ENCODE measurements at places on chromosomes 4 and X.
A peak's percentile ranks its signal among the peaks of the same experiment; 100 is the strongest.

DNA sequence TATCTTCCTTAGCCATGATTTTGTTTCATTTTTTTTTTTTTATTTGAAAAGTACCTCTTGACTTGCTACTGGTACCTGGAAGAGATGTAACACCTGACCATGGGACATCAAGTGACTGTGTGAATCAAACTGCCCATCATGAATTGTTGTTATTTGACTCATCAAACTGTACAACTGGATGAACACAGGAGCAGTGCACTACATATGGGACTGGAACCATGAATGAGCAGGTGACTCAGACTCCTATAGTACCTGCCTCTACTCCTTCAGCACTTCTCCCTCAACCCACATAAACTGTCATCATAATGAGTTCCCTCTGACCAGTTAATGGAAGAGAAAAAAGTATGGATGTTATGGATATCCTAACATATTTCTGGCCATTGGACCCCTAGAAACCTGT lies 15.9 kb upstream of the UBE2D3 start:
- no peak for DNase-seq

GRCh38 chr4:6449746-6450369 lies 22.6 kb downstream of the PPP2R2C start:
- DNase-seq: no peak

DNA sequence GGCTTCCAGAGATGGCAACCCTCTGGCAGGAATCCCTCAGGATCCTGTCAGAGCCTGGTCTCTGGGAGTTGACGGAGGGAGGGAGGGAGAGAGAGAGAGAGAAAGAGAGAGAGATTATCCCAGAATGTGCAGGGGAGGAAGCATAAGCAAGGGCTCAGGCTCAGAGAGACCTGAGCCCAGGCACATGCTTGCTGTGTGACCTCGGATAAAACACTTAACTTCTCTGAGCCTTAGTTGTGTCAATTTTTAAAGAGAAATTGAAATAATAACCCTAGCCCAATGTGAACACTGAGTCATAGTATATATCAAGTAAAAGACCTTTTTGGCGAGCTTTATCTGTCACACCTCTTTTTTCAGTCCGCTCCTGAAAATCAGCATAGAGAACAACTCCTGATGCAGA lies 473 bp upstream of the USP51 start:
- no peak for DNase-seq

DNA sequence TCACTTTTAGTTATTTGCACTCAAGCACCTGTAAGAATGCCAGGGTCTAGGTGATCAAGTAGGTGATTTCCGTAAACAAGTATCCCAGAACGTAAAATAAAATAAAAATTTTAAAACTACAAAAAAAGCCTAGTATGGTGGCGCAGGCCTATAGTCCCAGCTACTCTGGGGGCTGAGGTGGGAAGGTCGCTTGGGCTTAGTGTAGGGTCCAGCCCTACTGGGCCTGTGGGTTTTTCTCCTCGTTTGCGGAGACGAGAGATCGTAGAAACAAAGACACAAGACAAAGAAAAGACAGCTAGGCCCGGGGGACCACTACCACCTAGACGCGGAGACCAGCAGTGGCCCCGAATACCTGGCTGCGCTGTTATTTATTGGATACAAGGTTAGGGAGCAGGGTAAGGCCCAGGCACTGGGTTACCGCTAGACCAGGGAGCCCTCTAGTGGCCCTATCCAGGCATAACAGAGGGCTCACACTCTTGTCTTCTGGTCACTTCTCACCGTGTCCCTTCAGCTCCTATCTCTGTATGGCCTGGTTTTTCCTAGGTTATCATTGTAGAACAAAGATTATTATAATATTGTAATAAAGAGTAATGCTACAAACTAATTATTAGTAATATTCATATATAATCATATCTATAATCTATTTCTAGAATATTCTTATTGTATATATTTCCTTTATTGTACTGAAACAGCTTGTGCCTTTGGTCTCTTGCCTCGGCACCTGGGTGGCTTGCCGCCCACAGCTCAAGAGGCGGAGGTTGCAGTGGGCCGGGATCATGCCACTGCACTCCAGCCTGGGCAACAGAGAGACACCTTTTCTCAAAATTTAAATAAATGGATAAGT lies 38.4 kb downstream of the SAGE1 start:
- peak; percentile 11 for DNase-seq
